Trophoblast cell (in vitro differentiated cells and primary cell): ENCODE measurements at places on chromosomes 6 and 20.

DNA sequence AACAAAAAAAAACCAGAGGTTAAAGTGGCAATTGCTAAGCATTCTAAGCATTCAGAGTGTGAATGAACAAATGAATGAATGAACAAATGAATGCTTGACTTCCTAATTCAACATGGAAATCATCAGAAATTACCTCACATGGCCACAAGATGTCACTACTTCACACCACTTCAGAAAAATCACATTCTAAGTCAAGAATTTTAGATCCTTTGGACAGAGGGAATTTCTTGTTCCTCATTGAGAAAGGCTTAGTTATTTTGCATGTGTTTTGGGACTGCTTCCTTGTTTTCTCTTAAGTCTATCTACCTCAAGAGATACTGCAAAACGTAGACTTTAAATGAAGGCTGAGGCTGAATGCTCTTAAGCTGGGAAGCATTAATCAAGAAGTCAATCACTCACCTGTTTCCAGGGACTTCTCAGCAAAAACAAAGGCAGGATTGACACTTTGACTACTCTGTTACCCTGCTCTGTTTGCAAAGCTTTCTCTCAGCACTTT, 120.2 kb downstream of the MBOAT1 start:
- DNase-seq: peak; percentile 14

GRCh38 chr6:110735666-110736065, 79.6 kb downstream of the CDK19 start:
- no peak for DNase-seq

DNA sequence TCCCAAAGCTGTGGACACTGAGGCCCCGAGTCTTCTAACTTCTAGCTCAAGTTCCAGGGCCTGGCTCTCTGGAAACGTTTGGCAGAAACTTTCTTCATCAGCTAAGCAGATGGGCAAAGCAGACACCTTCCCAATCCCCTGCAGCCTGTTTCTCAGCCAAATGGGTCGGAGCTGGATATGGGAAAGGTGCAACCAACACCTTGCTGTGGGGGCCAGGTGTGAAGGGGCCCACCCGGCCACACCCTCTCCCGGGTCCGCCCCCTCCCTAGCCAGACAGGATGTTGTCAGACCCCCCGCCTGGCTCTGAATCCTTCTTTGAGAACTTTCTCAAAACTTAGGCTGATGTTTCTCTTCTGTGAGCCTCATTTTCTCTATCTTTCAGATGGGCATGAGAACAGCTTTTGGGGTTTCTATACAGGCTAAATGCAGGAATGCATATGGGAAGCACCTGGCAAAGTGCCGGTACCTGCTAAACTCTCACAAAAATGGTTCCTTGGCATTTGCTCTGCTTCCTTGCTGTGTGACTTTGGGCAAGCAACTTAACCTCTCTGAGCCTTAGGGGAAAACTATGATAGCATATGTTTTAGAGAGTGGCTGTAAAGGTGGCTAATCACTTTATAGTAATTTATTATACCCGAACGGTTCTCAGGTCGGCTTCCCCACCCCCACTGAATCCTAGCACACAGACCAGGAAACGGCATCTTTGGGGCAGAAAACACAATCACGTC, 1.8 kb downstream of the SNAI1 start:
- no peak for DNase-seq

DNA sequence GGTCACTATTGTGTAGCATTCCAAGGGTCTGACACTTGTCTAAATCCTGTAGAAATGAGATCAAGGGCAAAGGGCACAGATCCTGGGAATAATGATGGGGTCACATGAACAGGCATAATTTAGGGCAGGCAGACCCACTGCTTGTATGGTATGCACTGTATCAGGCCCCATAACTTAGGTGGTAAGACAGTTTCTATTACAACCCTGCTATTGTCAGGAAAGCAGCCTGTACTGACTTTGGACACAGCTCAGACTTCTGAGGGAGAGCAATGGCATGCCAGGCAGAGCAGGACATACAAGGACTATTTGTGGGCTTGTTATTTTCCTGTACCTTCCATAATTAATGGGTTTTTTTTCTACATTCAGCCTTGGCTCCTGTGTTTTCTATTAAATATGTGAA, 286.8 kb downstream of the PKHD1 start:
- DNase-seq: no peak

GRCh38 chr20:59804347-59804746, 129.1 kb downstream of the SYCP2 start:
- no peak for DNase-seq

DNA sequence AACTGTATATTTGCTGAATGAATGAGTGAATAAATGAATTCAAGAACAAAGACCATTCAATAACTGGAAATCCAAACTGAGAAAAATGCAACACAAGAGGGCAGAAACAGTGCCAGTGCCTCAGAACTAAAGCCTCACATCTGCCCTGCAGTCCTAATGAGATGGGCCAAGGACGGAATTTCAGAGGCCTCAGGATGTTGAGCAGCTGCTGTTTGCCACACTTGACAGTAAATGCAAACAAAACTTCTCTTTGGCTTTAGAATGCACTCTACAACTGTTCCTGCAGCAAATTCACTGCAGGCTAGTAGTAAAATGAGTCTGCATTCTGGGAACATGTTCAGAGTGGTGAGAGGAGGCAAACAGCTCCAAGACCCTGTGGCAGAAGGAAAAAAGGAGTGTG, 177.6 kb upstream of the LRFN2 start:
- DNase-seq: no peak

GRCh38 chr6:63444768-63445167, 125.0 kb upstream of the LGSN start:
- DNase-seq: no peak

- no peak for DNase-seq
Measured at GRCh38 chr6:73639040-73639439, 14.8 kb downstream of the SLC17A5 start.

DNA sequence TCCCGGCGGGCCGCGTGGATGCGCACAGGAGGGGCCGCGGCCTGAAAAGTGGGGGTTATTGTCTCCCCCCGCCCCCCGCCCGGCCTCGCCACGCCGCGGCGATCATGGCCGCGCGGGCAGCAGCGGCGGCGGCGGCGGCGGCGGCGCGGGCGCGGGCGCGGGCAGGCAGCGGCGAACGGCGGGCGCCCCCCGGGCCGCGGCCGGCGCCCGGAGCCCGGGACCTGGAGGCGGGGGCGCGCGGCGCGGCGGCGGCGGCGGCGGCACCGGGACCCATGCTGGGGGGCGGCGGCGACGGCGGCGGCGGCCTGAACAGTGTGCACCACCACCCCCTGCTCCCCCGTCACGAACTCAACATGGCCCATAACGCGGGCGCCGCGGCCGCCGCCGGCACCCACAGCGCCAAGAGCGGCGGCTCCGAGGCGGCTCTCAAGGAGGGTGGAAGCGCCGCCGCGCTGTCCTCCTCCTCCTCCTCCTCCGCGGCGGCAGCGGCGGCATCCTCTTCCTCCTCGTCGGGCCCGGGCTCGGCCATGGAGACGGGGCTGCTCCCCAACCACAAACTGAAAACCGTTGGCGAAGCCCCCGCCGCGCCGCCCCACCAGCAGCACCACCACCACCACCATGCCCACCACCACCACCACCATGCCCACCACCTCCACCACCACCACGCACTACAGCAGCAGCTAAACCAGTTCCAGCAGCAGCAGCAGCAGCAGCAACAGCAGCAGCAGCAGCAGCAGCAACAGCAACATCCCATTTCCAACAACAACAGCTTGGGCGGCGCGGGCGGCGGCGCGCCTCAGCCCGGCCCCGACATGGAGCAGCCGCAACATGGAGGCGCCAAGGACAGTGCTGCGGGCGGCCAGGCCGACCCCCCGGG, 637 bp downstream of the ARID1B start:
- peak; percentile 54 for DNase-seq

GRCh38 chr6:109252261-109253041, 129.8 kb downstream of the CD164 start:
- no peak for DNase-seq

DNA sequence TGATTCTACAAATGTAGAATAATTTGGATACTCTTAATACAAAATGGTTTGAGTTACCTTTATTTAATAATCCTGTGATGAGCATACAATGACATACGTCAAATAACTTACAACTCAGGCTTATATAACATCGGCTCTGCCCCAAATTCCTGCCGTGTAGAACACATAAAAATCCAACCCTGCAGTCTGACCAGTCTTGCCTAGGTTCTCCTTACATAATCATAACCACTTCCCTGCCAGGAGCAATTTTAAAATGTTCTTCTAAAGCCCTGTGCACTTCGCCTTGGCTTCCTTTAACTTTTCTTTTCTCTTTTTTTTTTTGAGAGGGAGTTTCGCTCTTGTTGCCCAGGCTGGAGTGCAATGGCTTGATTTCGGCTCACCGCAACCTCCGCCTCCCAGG, 16.2 kb upstream of the IER3 start:
- DNase-seq: peak; percentile 31

- peak; percentile 68 for DNase-seq
Measured at GRCh38 chr20:49979030-49979832, 3.5 kb upstream of the SNAI1 start.

GRCh38 chr6:43856005-43856765, 86.2 kb downstream of the VEGFA start:
- peak; percentile 69 for DNase-seq

GRCh38 chr6:88442737-88443136, 276.6 kb upstream of the CNR1 start:
- DNase-seq: no peak

GRCh38 chr6:158242071-158242606, 70.1 kb upstream of the TULP4 start:
- DNase-seq: no peak

- no peak for DNase-seq
Measured at GRCh38 chr6:111921103-111921502, 47.9 kb upstream of the FYN start.

- peak; percentile 70 for DNase-seq
Measured at GRCh38 chr6:160042014-160042773, 73.3 kb downstream of the IGF2R start.

- no peak for DNase-seq
Measured at GRCh38 chr20:62942456-62942855, 4.5 kb downstream of the GID8 start.

DNA sequence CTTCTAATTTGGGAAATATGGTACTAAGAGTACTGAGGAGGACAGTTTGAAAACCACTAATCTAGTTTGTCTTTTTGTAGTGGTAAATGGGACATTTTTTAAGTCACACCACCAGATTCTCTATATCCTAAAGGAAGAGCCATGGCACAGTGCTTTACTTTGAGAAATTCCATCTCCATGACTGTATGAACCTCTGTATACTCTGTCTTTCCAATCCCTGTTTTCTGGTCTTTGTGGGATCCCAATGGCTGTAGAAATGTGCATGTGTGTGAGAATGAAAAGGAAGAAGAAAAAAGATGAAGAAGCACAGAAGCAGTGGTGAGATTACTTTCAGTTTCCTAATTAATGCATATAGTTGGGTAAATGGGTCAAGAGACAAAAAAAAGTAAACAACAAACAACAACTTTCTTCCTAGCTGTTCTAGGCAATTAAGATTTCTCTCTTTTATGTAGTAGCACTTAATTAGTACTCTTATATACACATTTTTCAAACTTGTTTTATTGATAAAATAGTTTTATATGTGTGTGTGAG, 141.2 kb upstream of the HCRTR2 start:
- DNase-seq: no peak

GRCh38 chr6:150695652-150696051, 96.0 kb downstream of the PLEKHG1 start:
- no peak for DNase-seq

GRCh38 chr6:122673343-122673961, 63.2 kb downstream of the PKIB start:
- no peak for DNase-seq

GRCh38 chr20:32287231-32287638, 9.8 kb downstream of the KIF3B start:
- DNase-seq: no peak

GRCh38 chr20:51788822-51789221, 13.5 kb downstream of the SALL4 start:
- DNase-seq: no peak

- no peak for DNase-seq
Measured at GRCh38 chr6:151681433-151682059, 125.9 kb upstream of the ESR1 start.

- DNase-seq: no peak
Measured at GRCh38 chr6:144758602-144759001, 473.5 kb downstream of the UTRN start.

DNA sequence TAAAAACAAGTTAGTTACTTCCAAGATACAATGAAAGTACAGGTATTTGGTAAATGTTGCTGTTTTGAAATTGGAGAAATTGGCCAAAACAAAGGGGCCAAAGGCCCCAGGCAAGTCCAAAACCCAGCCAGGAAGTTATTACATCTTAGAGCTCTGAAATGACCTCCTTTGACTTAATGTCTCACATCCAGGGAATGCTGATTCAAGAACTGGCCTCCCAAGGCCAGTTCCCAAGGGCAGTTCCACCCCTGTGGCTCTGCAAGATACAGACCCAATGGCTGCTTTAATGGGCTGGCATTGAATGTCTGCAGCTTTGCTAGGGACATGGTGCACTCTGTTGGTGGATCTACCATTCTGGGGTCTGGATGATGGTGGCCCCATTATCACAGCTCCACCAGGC, 217.3 kb upstream of the FKBP1C start:
- DNase-seq: no peak

DNA sequence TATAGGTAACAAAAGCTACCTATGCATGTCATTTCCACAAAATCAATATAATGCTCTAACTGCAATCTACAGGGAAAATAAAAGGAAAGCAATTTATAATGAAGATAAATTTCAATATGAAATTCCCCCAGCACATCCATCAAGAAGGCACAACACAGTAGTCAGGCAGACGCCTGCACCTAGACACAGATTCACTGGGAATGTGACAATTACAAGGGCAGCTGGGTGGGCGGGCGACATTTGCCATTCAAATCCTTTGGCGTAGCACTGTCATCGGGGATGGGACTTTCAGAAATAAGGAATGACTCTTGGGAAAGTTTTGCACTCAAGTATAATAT, 60.4 kb downstream of the SULF2 start:
- DNase-seq: no peak

DNA sequence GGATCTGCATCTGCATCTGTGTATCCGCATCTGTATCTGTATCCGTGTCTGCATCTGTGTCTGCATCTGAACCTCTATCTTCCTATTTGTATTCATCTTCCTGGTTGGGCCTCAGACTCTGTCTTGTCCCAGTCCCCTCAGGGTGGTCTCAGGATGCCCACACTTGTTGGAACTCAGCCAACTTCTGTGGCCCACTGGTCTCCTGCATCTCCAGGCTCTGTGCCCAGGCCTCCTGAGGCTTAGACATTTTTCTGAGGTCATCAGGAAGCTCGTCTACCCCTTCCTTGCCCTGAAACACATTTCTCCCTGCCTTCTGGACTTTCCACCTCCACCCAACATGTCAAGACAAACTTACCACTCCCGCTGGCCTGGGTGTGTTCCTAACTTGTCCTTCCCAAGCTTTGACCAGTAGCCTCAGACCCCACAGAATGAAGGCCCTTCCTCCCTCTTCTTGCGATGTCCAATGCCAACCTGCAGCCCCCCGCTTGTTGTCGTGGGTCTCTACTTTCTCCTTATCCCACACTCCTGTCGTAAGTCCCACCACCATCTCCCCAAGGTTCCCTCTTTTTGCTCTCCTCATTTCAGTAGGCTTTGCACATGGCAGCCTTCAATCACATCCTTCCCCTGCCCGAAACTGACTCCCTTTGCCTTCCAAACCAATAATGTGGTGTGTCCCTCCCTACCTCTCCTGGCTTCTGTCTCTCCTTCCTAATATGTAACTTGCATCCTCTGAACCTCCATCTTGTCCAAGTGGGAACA, 176.5 kb downstream of the DLL1 start:
- DNase-seq: no peak
